ENCODE measurements at places on chromosomes 7 and 10.

DNA sequence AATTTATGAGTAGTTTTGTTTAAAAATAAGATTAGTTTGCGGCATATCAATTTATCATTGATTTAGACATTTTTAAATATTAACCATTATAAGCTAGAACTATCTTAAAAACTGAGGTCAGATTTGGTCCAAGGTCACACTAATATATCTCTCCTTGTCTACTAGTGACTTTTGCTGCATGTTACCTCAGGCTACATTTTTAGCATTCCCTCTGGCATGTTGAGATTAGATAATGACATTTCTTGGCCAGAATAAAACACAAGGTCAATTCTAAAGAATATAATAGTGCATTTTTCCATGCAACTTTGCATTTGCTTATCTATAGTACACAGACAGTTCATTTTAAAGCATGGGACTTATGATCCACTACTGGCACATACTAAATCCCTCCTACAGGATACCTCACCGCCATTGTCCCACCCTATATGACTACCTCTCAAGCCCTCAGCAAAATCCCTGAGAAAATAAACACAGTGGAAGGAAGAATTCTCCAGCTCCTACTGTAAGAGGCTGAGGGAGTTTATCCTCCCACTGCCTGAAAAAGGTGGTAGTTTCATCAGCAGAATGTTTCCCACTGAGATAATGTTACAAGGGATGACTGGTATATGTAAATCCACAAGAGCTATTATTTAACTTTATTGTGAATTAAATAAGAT lies 816.4 kb downstream of the GRM8 start:
- no peak for DNase-seq

DNA sequence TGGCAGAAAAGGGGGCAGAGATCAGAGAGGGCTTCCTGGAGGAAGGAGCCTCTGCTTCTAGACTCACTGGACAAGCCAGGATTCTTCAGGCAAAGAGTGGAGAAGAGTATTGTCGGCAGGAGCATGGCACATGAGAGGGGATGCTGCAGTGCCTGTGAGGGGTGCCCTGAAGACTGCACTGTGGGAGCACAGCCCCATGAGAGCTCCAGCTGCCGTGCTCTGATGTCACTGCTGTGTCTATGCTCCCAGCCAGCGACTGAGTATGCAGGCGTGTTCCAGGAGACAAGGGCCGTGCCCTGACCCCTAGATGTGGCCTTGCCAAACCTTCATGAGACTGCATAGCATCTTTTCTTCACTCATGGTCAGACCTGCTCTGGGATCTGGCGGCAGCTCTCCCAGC lies 339.1 kb downstream of the RPS24 start:
- DNase-seq: no peak

- DNase-seq: no peak
Measured at GRCh38 chr10:96789571-96790108, 42.5 kb upstream of the LCOR start.

DNA sequence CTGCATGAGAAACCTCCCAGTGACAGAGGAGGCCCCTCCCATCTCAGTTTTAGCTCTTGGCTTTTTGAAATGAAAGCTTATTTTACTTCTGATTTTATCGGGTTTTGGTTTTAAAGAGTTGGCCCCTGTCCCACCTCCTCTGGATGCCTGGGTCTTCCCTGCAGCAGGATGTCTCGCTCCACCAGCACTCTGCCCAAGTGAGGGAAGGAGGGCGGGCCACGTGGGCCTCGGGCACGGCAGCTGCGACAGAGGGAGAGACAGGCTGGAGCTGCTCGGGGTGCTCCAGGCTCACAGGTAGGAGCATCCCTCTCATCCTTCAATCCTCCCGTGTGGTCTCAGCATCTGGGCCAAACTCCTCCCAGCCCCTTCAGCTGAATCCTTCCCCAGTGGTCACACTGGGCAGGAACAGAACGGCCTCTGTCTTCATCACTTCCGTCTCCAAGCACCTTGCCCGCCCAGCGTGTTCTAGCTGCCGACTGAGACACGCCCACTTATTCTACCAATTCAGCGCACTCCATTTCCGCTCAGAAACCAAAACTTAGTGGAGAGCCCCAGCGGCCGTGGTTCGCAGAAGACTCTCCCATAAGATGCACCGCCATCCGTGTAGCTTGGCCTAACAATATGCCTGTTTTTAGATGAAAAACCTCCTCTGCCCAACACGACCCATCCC lies 222.9 kb downstream of the GLRX3 start:
- DNase-seq: no peak

DNA sequence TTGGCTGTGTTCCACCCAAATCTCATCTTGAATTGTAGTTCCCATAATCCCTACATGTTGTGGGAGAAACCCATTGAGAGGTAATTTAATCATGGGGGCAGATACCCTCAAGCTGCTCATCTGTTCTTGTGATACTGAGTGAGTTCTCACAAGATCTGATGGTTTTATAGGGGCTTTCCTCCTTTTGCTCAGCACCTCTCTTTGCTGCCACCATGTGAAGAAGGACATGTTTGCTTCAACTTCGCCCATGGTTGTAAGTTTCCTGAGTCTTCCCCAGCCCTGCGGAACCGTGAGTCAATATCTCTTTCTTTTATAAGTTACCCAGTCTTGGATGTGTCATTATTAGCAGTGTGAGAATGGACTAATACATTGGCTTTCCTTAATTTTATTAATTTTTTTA lies 527.8 kb downstream of the MDFIC start:
- DNase-seq: no peak

GRCh38 chr10:124417895-124418725 lies 613 bp downstream of the OAT start:
- DNase-seq: no peak

DNA sequence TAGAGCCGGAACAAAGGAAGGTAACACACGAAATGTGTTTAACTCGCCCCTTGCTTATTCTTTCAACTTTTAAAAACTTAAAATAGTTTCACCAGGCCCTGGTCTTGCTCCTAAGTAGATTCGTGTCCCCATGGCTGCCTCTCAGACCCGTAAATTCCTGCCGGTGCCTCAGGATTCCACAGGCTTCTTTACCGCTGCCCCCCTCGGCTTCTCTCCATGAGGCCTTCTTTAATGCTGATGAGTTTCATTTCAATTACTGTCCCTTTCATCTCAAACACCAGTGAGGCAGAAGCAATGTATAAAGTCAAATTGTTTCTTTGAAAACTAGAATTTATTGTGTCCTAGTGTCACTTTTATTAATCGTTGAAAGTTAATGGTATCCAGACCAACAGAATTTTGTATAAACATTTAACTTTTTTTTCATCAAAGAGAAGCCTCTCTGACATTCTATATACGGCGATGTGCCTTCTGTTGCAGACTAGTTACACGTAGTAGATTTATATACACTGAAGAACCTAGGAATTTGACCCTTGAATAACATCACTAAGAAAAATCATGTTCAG lies 225.2 kb downstream of the C7orf25 start:
- no peak for DNase-seq

DNA sequence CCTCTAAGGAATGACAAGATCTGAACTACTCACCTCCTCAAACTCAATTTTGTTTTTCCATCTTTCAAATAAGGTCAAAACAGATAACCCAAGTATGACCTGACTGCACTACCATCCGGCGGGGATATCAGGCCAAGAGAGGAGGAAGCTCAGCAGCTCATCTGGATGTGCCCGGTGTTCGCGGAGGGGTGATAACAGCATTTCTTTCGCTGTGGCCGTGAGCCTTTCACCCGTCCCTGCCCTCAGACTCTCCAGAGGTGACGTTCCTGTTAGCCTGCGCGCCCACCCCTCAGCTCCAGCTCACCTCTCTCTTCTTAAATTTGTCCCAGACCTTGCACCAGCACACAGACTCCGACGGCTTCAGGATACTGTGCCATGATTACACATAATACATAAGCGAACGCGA lies 526 bp downstream of the ZNF248 start:
- DNase-seq: no peak

- no peak for DNase-seq
Measured at GRCh38 chr10:95480102-95480900, 80.9 kb downstream of the SORBS1 start.

DNA sequence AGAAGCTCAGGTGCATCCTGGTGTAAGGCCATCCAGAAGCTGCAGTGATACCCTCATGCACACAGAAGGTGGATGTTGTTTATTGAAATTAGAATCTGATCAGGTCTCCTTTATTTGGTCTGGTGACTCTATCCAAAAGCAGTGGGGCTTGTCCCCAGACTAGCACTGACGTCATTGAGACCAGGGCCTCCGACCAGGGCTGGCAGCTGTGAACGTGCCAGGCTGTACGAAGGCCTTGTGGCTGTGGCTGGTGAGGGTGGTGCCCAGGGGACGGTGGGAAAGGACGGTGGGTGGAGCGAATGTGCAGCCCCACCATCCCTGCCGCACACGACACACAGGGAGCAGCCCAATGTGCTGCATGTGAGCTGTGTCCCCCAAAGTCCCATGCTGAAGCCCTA lies 160.0 kb downstream of the ADARB2 start:
- no peak for DNase-seq

DNA sequence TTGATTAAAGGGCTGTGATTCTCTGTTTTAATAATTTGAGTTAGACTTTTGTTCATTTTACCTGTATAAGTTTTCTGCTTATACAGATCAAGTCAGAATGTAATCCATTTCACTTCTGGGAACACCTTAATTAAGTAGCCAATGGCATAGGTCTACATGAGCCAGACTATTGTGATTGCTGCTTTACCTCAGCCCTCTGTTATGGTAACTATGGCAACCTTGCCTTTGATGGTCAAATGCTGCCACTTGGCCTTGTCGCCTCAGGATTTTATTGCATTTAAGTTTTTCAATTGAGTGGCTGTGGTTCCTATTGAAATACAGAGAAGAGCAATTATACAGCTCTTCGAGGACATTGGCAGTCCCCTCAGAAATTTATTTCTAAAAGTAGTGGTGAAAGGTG lies 64.3 kb upstream of the TMEM106B start:
- DNase-seq: no peak

DNA sequence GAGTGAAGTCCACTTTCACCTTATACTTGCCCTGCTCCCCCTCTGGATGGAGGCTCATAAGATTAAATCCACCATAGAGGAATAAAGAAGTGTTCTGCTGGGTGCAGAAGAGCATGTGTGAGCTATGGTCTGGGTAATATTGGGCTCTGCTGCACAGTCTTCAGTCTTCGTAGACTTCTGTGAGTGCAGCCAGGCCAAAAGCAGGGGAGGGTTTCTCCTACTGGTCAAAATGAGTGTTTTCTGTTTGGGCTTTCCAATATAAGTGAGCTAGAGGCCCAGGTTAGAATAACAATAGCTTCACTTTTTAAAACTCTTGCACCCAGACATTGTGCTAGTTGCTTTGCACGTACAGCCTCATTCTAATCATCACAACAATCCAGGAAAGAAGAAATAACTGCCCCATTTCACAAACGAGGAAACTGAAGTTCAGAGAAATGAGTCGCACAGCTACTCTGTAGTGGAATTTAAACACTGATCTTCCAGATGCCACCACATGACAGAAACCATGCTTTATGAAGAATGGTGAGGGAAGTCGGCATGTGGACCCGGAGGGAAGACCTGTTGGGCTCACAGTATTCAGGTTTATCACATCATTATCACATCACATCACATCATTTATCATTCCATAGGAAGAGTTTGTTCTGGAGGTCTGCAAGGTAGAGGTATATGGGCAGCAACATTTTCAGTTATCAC lies 23.8 kb upstream of the MSMB start:
- DNase-seq: no peak

- DNase-seq: no peak
Measured at GRCh38 chr7:38274927-38275620, 1.6 kb upstream of the TARP start.

DNA sequence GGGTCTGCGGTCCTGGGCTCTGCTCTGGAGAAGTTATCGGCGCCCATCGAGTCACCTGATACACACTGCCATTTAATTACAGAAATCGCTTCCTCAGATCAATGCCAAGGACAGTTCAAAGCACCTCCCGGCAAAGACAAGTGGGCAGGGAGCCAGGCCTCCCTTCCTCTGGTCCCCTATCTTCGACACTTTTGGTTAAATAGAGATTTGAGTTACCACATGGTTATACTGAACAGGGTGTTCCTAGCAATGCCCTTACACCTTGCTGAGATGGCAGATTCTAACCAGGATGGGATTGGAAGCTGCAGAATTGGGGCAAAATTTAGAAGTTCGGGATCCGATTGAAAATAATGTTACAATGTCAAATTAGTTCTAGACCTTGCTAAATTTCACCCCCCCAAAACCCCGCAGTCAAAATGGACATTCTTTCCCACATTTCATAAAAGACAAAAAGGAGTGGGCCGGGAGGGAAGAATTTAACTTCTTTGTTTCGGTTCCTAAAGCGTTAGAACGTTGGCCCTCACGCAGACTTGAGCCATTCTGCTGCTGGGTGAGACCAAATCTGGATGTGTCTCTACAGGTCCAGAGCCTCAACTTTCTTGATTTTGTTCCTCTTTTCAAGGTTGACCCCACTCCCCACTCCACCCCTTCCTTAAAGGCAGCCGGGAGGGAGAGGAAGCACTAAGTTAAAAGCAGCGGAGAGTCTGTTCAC lies 2.2 kb upstream of the DLX5 start:
- no peak for DNase-seq

DNA sequence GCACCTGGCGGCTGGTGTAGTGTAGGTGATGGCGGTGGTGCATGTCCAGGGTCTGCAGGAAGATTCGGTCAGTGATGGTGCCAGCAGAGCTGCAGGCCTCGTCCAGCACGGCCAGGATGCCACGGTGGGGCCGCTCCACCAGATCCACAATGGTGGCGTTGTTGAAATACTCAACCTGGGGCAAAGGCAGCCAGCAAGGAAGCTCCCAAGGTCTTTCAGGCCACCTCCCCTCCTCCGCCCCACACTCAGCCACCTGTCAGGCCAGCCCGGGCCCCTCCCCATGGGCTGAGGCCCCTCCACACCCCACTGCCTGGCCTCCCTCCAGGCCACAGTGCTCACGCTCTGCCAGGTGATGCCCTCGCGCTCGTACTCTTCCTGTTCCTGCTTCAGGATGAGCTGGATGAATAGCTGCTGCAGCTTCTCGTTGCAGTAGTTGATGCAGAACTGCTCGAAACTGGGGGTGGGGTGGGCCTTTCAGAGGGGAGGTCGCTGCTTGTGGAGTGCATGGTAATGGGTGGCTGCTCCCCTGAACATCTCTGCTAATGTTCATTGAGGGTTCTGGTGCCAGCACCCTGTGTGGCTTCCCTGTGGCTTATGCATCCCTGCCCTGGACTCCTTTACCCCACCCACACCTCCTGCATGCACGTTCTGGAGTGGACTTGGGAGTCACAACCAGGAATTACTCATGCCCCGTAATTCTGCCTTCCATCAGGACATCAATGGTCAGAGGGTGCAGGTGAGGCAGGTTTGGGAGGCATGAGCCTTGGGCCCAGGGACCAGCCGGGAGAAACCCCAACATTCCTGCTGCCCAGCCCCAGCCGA lies 8.9 kb downstream of the MYO1G start:
- no peak for DNase-seq

DNA sequence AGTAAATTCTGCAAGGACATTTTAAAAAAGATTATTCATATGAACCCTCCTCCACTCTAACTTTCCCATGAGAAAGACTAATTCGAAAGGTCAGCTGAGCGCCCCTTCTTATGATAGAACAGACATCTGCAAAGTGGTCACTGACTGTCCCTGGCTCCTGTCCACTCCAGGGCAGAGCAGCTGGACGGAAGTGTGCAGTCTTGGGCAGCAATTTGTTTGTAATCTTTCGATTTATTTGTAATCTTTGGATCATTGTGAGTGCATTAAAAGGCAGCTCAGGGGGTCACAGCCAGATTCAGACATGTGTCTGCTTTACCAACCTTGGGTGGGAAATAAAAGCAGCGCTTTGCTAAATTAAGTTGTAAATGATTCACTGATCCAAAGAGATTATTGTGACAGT lies 158.8 kb upstream of the ADARB2 start:
- no peak for DNase-seq
